ENCODE measurements at places on chromosomes 1 and 21.

- DNase-seq, result no peak
Measured at GRCh38 chr1:22636353-22636752, at the start of gene C1QA. TSS of gene C1QA (plus strand) at chr1:22636628. CDS start at chr1:22637617, 989 bp downstream.

DNA sequence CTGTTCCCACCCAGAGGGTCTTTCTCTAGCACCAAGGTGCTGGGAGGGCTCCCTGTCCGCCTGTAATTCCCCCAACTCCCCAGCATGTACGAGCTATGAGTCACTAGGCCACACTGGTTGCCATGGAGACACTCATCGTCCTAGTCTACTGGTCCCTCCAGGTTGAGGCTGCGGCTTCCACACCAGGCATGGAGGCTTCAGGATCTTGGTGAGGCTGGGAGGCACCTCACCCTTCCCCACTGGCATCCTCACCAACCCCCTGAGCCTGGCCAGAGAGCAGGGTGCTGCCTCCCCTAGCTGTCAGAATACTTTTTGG, 75.6 kb upstream of the KAZN start:
- DNase-seq, result no peak

DNA sequence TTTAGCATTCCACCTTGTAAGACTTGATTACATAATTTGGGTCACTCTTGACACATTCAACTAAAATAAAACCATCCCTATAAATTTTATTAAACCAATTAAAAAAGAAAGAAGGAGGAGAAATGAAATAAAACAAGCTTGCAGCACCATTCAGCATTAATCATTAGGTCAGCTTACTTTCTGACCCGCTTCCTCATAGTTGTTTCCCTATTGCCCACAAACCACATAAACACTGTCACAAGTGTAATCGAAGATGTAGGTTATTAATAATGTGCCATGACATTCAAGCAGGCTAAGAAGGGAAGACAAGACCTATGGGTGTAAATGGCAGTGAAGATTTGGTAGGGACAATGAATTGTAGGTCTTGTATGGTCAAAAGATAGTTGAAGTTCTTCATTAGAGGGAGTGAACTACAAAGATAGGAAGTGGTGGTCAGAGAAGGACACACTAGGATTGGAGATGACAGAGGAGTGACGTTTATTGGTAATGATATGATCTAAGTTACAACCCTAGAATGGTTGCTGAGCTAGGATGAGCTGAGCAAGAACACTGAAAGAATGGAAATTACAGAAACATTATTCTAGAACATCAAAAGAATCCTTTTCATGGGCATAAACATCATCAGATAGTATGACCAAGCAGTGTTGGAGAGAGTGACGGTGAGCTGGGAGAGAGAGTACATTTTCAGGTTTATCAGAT, 231.5 kb downstream of the KCNT2 start:
- DNase-seq, result no peak

DNA sequence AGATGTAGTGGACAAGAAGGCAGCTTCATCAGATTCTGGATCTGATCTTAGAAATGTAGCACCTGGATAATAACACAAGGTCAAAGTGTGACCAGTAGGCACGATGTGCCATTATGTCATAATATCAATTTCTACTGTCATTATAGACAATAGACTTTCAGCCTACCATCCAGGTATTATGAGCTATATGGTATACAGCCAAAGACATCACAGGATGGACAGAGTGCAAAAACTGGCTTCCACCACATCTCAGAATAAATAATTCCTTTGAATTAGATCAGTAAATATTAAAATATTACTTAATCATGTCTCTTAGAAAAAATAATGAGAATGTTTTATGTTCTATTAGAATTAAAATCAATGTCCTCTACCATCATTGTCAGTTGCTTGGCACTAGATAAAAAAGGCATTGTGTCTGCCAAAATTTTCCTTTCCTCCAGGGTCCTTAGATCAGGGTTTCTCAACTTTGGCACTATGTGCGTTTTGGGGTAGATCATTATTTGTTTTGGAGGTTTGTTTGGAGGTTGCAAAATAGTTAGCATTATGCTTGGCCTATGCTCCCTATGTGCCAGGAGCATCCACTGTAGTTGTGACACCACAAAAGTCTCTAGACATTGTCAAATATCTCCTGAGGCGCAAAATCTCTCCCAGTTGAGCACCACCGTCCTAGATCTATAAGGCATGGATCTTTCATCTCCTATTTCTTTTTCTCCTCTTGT, 86.7 kb upstream of the NRIP1 start:
- no peak for DNase-seq

DNA sequence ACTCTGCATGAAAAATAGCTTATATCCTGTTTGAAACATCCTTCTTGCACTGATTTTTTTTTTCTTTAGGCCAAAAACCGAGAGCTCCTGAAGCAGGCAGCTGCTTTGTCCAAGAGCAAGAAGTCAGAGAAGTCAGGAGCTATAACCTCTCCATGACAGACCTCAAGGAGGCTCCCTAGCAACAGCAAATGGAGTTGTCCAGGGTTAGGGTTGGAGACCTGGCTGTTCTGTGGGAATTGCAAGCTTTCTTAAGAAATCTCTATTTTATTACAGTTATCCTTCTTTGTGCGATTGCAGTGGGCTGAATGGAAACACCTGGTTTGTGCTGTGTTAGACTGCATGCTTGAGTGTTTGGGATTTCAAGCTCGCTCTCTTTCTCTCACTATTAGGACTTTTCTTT, 12.6 kb upstream of the STX12 start:
- DNase-seq, result no peak

DNA sequence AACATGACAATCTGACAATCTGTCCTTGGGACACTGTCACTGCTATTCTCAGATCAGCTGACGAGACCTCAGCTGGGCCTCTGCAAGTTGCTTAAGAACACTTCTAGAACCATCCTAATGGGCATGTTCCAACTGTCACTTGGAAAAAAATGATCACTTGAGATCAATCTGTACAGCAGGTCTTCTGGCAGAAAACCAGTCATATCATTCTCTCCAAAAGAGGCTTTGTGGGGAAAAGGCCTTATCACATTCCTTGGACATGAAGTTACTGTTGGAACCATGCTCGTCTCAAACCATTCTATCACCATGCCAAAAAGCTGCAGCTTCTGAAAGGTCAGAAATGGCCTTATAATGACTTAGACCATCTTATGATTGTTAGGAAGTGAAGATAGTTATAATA, 744.2 kb downstream of the USP25 start:
- DNase-seq, result no peak

GRCh38 chr1:153798468-153798780, 23.2 kb downstream of the SLC27A3 start:
- DNase-seq, result no peak

DNA sequence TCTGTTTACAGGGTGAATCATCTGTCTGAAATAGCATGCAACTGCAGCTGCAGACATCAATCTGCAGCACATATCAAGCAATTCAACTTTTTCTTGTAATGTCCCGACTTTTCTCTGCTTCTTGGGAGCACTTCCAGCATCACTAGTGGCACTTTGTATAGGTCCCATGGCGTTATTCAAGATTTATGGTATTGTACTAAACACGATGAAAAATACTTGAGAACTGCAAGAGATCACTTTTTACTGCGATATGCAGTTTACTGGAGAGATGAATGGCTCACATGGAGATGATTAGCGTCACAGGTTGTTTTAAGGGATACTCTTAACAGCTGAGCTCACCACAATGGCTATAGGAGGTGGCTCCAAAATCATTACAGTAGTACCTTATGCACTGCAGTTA, 7.2 kb upstream of the SCMH1 start:
- no peak for DNase-seq

DNA sequence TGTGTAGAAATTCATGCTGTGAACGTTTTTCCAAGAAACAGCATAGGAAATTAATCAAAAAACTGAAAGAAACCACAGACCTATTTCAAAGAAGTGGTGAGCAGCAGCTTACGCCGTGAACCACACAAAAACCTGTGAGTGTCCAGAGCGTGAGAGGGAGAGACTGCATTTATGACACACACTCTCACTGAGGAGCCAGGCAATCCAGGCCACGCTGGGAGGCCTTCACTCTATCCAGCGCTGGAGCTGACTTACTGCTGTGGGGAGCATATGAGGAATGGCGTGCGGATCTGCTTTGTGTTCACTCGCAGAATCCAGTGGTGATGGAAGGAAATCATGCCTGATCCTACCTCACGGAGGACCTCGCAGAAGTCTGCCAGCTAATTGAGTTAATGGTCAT, 12.7 kb downstream of the ADAMTS1 start:
- DNase-seq, result no peak
